ENCODE measurements at places on chromosomes 2 and 18.

GRCh38 chr2:109712123-109712449 lies 82.0 kb upstream of the RGPD5 start:
- no peak for DNase-seq

DNA sequence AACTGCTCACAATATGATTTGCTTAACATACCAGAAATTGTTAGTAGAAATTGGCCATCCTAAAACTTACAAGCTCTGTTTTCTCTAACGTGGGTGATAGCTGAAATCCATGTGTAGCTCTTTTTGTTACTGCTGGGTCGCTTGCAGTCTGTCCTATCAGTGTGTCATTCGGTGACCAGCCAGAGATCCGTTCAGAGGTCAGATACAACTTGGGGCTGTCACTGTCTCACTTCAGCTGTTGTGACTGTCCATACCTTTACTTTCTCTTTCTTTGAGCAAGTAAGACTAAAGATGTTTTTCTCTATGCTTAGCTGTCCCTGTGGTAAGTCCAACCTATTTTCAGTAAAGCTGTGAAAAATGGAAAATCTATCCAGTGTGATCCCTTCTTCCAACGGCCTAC lies 282.9 kb upstream of the KCNH7 start:
- DNase-seq = no peak

- no peak for DNase-seq
Measured at GRCh38 chr18:41992066-41992465, 37.0 kb downstream of the PIK3C3 start.

- no peak for DNase-seq
Measured at GRCh38 chr2:23298551-23298950, 86.4 kb upstream of the KLHL29 start.

DNA sequence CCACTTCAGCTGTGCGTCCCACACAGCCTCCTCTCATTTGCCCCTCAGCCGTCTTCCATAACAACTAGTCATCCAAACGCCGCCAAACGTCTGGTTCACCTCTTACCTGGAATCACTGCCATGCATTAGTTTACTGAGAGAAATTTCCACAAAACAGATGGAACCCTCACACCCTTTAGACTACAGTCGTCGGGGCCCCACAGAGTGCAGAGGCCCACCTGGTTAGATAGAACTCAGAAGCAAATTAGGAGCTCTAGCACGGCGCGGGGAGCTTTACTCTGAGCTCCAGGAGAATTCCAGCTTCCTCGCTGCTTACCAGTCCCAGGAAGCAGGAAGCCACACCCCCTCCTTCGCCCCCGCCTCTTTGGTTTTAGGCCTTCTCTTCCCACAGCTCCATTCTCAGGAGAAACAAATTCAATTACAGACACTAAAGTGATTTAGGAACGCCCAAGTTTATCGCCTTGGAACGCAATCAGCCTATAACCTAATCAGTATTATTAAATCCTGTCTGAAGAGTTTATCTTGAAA lies 9.4 kb downstream of the RNU2-63P start:
- no peak for DNase-seq

DNA sequence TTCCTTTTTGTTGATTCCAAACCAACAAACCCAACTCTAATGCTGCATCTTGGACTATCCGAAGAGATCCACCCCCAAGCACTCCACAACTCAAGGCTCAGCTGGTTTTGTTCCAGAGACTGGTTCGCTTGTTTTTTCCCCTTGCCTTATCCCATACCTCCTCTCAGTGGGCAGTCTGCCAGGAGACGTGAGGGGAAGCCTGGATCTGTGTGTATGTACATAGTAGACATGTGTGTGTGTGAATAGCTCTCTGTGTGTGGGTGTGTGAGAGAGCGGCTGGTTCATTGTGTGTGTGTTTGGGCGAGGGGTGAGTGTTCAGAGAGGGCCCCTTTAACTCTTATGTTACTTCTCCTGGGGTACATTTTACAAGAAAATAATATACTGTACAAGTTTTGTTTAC lies 94.4 kb downstream of the NRP2 start:
- no peak for DNase-seq

DNA sequence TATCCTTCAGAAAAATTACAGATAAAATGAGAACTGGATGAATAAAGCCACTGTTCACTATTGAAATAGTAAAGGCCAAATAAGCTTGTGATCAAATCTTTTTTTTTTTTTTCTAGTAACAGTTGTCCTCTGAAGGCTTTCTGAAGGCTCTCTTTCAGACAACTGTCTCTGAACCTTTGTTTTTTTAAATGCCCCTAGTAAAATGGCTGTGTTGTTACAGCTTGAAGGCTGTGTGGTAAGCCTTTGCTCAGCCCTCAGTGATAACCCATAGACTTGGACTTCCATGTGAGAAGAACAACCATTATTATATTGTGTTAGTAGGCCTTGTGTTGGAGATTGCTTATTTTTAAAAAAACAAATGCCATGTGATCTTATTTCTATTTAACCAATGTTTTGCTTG lies 17.6 kb downstream of the FMNL2 start:
- no peak for DNase-seq

DNA sequence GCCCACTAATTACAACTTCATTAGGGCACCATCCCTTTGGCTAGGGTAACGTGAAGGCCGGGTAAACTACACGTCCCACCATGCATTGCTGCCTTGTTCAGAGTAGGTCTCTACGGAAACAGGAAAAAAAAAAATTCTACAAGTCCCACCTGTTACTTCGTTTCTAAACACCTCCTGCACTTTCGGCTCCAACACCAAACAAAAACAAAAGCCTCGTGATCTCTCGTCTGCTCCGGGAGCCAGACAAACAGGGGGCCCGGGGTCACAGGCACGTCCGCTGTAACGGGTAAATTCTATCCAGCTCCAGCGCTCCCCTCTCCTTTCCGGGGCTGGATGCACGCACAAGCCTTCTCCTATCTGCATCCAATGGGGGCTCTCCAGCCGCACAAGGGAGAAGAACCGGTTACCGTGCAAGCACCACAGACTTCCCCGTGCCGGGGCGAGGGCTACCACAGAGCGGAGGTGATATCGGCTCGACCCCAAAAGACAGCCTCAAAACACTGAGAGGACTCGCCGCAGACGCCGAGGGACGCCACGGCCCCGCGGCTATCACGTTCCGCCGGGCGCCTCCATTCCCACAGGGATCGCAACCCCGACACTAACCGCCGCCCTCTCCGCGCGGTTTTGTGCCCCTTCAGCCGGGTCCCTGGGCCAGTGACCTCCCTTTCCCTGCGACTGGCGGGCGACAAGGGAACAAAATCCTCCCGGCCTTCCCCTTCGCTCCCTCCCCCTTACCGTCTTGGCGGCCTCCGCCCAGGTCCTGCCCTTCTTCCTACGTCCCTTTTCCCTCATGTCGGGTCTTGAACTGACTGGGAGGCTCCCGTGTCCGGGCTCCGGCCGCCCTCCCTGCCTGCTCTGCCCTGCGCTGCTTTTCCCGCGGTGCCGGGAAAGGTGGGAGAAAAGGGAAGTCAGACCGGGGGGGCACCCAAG lies 591 bp downstream of the ASXL2 start:
- DNase-seq = peak; percentile 61

GRCh38 chr2:10830203-10830602 lies 17.6 kb upstream of the PDIA6 start:
- no peak for DNase-seq

GRCh38 chr2:85073033-85073432 lies 60.2 kb upstream of the TCF7L1 start:
- DNase-seq = no peak

DNA sequence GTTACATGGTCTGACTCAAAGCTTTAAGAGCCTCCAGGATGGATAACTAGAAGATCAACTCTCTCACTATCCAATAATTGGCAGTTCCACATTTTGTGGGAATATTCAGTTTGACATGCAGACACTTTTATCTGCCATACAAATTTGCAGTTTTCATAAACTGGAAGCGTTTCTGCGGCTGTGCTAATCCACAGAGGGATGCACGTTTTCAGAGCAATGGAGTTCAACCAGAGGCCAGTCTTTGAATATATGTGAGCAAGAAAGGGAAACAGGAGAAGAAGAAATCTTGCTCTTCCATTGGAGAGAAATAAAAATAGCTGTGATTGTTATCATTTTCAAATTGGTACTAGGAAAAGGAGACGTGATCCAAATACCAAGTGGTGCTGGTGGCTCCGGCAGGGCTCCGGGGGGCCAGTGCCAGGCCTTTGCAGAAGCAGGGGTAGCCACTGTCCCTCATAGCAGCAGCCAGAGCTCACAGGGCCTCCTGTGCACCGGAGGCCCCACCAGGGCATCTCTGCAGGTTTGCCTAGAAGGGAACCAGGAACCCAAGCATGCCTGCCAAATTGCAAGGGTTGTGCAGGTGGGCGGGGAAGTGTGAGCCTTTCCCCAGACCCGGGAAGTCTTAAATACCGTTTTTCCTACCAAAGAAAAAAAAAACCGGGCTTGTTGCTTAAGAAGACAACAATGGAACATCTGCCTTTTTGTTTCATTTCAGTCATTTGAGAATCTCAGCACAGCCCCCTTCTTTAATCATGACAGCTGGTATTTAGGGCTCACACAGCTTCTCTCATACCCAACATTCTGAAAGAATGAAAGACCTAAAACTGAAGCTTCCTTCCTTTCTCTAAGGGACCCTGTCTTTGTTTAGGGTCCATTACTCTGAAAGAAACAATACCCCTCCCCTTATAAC lies 791.1 kb upstream of the SOX11 start:
- DNase-seq = no peak

DNA sequence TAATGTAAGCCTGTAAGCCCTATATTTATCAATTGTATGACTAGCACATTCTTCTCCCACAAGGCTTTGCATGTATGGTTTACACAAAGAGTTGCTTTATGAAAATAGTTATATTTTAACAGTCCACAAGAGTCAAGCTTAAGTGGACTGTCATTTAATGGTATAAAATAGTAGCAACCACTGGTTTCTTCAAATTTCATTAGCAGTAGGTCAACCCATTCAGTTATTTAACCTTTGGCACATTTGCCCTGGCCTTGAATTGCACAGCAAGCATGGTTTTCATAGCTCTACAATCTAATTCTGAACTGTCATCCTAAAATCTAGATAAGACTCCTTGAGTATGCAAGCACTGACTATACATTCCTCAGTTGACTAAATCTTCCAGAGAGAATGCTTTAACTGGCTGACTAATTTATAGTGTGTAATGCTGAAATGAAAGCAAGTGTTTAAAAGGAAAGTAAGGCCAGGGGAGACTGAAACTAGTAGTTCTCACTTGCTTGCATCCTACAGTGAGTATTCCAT lies 1.8 kb downstream of the DPP4 start:
- DNase-seq = no peak

DNA sequence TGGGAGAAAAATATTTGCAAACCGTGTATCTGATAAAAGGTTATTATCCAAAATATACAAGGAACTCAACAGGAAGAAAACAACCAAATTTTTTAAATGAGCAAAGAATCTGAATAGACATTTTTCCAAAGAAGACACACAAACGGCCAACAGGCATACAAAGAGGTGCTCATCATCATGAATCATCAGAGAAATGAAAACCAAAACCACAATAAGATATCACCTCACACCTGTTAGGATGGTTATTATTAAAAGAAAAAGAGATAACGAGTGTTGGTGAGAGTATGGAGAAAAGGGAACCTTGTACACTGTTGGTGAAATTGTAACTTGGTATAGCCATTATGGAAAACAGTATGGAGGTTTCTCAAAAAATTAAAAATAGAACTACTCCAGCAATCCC lies 463.3 kb downstream of the IRS1 start:
- no peak for DNase-seq

DNA sequence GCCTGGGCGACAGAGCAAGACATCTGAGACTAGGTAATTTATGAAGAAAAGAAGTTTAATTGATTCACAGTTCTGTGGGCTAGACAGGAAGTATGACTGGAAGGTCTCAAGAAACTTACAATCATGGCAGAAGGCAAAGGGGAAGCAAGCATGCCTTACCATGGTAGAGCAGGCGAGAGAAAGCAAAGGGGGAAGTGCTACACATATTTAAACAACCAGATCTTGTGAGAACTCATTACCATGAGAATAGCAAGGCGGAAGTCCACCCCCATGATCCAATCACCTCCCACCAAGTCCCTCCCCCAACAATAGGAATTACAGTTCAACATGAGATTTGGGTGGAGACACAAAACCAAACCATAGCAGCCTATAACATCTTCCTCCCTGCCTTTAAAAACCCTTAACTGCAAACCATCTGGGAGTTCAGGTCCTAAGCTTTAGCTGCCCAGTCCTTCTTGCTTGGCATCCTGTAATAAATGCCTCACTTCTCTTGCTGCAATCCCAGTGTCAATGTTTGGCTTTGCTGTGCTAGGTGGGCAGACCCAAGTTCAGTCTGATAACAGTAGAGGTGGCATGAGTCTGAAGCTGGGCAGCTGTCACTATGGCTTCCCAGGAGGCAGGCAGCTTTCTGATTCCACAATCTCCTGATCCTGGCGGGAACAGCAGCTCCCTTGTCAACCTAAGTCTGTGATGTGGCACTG lies 11.2 kb upstream of the SP5 start:
- DNase-seq = no peak

All from Right ventricle myocardium superior (tissue), 1 donor.